Neural crest cell (in vitro differentiated cells): ENCODE measurements at places on chromosomes 5 and 9.

GRCh38 chr9:93813221-93814076 is 141.7 kb downstream of the BARX1 start:
- no peak for DNase-seq

DNA sequence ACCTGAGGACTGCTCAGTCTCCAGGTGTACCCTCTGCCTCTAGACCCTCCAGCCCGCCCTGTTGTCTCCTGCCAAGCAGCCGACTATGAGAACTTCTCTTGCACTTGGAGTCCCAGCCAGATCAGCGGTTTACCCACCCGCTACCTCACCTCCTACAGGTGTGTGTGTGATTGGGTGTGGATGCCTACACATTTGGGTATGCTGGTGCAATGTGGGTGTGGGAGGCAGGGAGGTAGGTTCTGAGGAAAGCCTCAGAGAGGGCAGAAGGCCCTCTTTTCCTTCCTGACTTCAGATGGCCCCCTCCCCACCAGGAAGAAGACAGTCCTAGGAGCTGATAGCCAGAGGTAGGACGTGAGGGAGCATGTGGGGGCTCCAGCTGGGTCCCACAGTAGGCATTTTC is 5.0 kb downstream of the IL11RA start:
- no peak for DNase-seq

DNA sequence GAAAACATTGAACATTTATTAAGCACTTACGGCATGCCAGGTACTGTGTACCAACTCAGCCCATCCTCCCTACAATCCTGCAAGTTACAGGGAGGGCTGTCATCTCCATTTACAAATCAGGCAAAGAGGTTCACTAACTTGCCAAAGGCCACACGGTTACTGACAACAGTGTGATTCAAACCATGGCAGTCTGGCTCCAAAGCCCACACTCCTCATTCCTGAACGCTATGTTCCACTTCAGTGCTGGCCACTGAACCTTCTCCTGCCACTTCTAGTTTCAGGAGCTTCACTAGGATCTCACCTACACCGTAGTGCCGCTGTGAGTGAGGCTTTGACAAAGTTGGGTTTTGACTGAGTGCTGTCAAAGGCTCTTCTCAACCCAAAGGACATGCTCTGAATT is 7.2 kb upstream of the LIFR start:
- DNase-seq, result no peak

DNA sequence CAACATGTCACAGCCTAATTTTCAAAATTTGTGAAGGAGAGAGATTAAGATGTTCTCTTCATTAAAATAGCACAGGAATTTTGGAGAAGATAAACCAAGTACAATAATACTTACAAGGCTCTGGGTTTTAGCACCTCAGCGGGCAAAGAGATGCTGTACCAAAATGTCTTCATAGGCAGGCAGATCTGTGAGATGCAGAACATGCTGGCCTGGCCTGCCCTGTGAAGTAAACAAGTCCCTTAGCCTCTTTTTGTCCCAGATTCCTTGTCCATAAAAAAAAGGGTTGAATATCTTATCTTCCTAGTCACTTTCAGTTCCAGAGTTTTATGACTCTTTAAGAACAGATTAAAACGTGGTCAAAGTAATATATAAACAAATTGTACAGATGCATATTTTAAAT is 53.0 kb upstream of the C6 start:
- no peak for DNase-seq

- DNase-seq, result no peak
Measured at GRCh38 chr9:123562844-123563346, 206.9 kb downstream of the CRB2 start.

DNA sequence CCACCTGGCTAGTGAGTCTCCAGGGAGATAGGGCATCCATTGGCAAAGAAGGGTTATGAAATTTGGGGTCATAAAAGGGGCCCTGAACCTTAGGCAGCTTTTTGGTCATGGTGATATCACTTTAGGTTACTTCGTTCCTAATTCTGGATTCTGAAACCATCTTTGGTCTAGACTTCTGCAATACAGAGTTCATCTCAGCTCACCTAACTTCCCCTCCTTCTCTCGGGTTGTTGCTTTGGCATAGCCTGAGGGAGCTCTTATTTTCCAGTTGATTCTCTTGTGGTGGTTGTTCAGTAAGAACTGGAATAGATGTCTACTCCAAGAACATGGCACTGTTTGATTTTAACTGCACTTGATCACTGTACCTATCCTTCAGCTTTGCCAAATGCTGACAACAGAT is 148.9 kb upstream of the RUSC2 start:
- DNase-seq, result no peak

- no peak for DNase-seq
Measured at GRCh38 chr5:56257010-56257409, 23.9 kb upstream of the ANKRD55 start.

- DNase-seq, result no peak
Measured at GRCh38 chr9:130458027-130458803, 13.5 kb downstream of the ASS1 start.

- DNase-seq, result no peak
Measured at GRCh38 chr5:180105827-180106312, 34.3 kb upstream of the RNF130 start.

GRCh38 chr5:4880304-4880741 is 259.8 kb upstream of the ADAMTS16 start:
- no peak for DNase-seq

DNA sequence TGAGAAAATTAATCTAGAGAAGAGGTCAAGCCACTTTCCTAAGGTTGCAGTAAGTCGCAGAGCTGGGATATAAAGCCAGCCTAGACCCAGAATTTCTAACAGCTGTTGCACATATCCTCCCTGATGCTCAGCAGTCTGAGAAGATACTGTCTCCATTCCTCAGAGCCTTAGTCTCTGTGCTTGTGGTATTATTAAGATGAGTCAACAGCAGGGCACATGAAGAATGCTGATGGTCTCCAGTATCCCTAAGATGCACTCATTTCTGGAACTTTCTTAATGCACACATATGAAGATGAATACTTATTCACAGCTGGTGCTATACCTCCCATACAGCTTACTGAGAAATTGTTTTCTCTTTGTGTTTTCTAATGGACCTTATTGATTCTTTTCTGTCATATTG is 32.5 kb downstream of the SGCD start:
- no peak for DNase-seq

DNA sequence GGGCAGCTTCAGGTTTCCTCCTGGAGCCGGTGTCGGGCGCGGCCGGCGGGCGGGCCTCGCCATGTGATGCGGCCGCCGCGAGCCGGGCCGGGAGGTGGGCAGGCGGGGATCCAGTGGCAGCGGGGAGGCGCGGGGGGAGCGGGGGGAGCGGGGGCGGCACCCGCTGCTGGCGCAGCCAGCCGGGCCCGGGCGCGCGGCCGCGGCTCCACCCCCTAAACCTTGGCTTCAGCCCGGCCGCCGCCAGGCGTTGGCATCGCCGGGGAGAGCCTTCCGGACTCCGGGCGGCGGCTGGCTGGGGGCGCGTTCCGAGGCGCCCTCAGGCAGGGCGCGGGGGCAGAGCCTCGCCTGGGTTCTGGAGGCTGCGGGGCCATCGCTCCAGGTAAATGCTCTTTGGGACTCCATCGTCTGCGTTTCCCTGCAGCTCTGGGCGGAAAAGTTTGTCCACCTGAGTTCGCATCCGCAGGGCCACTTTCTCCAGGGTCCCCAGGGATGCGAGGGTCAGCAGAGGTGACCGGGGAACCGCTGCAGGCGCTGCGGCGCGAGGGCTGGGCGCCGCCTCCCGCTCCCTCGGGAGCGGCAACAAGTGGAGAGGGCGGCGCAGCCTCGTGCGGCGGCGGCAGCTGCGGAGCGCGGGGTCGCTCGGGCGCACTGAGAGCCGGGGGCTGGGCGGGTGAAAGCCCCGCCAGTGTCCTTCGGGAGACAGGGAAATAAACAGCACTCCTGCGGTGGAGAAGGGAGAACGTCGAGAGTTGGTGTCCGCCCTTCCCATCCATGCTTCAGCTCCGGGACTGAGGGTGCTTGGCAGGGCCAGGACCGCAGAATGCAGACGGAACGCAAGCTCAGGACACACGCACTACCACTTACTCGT is at the start of gene ARHGEF28:
ARHGEF28 (plus strand) TSS at position 253 of the 868 bp plus-strand sequence. CDS start 58,656 bp downstream, outside the sequence.
- DNase-seq, result peak; percentile 18

DNA sequence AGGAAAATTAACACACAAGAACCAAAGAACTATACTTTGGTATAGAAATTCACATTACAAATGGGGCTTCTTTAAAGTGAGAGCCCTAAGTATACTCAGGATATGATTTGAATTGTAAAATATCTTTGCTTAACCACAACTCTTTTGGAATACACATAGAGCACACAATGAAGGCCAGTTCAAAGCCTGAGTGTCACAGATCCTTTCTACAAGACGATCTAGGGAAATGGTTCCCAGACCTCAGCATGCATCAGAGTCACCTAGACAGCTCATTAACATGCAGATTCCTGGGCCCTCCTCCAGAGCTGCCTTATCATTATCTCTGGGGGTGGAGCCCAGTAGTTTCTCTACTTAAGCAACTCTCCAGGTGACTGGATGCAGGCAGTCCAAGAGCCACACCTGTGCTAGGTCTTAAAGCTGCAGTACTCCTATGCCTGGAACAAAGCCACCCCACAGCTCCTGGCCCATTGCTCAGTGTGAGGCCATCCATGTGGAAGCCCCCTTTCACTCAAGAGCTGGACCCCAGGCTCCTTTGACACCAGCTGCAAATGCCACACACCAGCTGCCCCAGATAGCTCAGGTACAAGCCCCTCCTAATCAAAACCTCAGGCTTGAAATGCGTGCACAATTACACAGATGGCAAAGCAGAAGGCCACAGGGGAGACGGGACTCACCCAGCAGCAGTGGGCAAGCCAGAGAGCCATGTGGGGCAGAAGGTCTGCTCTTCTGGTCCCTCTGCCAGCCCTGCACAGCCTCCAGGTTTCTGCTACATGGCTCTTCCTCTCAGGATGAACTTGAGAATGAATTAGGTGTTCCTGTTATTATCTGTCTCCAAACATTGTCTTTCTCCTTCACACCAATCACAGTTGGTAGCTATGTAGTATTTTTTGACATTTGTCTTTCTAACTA is 106.1 kb downstream of the SH3TC2 start:
- no peak for DNase-seq

DNA sequence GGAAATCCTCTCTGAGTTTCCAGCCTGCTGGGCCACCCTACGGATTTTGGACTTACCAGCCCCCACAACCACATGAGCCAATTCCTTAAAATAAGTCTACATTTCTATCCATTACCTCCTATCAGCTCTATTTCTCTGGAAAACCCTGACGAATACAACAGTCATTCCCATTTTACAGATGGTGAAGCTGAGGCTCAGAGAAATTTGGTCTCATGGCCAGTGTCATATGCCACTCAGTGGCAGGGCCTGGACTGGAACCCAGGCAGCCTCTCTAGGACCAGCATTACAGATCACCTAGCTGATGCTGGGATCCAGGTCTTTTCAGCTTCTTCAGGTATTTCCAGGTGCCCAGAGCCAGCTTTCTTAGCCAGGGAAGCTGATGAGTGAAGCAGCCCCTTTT is 45.0 kb upstream of the SH3PXD2B start:
- DNase-seq, result no peak

GRCh38 chr5:75016896-75017295 is 35.5 kb downstream of the GCNT4 start:
- no peak for DNase-seq

GRCh38 chr5:69224520-69224919 is 10.2 kb upstream of the CDK7 start:
- no peak for DNase-seq
